ENCODE measurements at places on chromosomes 16 and 17.

GRCh38 chr16:58501242-58502131 is 1.5 kb downstream of the NDRG4 start:
- no peak for DNase-seq

DNA sequence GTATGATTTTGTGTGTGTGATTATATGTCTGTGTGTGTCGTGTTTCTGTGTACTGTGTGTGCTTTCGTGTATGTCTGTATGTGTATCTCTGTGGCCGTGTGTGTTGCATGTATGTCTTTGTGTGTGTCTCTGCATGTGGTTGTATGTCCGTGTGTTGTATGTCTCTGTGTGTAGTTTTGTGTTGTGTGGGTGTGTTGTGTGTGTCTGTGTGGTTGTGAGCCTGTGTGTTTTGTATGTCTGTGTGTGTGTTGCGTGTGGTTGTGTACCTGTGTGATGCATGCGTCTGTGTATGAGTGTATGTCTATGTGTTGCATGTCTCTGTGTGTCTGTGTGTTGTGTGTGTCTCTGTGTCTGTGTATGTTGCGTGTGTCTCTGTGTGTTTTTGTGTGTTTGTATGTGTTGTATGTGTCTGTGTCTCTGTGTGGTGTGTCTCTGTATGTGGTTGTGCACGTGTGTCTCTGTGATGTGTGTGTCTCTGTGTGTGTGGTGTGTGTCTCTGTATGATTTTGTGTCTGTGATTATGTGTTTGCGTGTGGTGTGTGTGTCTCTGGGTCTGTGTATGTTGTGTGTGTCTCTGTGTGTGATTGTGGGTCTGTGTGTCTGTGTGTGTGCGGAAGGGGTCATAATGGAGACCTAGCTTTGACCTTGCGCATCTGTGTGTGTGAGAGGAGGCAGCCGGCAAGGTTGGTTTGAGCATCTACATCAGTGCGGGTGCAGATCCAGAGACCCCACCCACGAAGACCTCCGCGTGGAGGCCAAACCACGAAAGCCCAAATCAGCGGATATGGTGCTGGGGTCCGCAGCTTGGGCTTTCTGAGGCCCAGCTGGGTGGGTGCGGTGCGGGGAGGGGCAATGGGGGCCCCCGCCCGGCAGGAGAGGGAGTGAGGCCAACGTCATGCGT is 212.6 kb upstream of the GSE1 start:
- no peak for DNase-seq

- DNase-seq: no peak
Observed at GRCh38 chr17:66855204-66855603, 20.3 kb downstream of the CACNG5 start.

DNA sequence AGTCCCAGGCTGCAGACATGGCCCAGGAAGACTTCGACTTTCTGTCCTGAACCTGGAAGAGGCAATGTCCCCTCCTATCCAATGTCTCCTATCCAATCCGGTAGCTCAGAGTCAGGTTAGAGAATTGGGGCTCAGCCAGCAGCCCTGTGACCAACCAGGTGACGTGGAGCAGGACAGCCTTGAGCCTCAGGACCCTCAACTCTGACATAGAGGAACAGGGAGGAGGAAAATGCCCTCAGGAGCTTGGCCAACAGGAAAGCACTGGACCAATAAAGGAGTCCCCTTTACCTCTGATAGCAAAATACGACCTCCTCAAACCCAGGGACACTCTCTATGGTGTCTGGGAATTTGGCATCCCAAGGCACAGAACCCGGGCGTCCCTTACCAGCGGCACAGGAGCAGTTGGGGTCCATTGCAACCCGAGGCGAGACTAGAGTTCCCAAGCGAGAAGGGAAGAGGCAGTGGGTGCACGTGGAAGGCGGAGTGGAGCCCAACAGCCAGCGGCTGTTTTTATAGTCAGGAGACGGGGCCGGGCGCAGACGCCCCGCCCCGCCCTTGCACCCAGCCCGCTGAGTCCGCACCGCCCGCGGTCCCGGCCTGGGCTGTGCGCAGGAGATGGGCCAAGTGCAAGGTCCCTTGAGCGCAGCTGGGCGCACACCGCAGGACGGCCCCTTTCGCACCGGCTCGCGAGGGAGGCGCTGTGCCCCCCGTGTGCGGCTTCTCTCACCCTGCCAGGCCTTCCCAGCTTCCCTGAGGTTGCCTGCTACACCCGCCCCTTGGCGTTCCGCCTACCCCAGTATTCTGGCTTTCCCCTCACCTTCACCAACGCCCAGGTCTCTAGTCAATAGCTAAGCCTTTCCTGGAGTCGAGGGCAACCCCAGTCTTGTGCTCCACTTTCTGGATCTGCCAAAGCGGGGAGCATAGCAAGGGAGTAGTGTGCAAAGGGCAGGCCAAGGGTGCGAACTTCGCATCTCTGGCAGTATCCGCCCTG is at the start of gene MT1G:
TSS of gene MT1G (minus strand) at position 485 of the 991 bp plus-strand sequence. CDS start at position 413, 72 bp downstream.
- no peak for DNase-seq

DNA sequence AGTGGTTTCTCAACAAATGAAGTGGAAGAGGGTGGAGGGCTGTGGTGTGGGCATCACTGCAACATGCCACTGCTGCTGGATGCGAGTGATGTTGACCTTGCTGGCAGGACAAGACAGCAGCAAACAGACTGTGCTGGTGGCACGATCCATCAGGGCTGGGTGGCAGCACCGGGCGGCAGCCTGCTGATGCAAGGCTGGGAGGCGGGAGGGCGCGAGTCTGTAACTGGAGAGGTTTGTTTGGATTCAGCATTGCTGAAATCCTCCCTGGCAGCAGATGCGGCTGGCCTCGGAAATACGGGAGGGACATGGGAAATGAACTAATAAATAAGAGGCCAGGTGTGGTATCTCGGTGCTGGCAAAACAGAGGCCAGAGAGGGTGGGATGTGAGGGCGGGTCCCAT is 224.2 kb downstream of the ENGASE start:
- no peak for DNase-seq

DNA sequence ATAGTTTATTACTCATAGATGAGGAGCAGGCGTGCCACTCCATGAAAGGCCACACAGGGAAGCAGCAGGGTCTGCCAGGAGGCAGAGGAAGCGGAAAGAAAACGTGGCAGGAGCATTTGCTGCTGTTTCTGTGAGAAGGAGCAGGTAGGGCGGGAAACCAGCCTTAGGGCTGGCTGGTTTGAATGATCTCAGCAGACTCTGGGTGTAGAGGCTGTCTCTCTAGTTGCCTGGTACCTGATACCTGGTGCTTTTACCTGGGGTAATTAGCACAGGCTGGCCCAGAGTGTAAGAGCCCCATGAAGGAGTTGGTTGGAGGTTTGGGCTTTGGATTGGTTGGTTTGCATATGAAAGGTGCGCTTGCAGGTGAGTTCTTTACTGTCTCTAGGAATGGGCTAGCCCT is 205.0 kb upstream of the CACNG3 start:
- DNase-seq: no peak

DNA sequence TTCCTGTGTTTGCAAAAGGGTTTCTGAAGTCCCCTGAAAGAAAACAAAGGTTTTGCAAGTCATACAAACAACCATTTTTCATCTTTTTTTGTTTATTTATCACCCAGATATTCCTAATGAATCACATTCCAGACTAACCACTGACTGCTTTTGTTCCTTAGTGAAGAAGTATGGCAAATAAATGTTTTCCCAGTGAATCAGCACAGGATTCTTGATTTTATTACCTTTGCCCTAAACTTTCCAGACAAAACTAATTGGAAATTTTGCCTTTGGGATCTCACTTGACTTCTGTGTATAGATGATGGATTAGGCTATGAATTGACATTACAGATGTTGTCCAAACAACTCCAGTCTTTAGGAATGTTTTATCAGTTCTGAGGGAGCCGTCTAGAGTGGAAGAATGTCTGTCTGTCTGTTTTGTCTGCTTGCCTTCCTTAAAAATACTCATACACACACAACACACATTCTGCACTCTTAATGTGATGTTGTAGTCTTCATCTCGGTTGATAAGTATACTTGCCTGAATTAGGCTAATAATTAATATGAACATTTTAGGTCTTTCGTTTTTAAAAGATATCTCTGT is 48.9 kb downstream of the VMP1 start:
- no peak for DNase-seq
